Pancreas (tissue), 10 donors: ENCODE measurements at places on chromosomes 11 and 22.

DNA sequence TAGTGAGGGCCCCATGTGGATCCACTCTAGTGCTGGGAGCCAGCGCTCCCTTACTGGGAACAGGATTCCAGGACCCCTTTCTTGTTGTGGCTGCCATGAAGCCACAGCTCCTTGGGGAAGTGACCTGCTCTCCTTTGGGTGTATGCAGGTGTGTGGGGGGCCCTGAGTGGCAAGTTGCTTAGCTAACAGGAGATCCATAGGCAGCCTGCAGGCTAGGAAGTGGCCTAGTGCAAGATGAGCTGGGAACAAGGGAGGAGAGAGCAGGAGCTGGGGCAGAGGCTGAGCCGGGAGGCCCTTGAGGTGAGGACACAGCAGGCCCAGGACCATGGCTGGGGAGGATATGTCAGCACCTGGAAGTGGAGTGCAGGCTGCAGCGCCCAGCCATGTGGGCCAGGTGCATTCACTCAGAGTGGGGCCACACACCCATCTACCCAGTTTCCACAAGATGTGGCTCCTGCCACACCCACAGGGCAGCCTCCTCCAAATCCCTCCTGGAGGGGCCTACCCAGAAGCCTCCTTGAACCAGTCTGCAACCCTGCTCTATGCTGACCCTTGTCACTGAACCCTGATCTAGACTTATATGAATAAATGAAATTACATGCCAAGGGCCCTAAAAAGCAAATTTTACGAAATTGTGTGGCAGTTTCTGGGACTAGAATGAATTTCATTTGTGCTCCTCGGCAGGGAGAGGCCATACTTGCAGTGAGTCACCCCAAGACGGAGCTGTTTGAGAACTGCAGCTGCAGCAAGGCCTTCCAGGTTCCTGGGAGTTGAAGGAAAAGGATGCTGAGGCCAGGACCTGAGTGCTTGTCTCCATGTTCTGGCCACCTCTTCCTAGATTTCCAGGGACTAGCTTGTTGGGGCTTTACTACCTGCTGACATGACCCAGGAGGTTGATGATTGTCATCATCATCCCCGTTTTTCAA is 3.2 kb downstream of the THAP7 start:
- H3K27ac ChIP-seq, result no peak overlapping the region
- H3K4me3 ChIP-seq, result no peak overlapping the region
- DNase-seq, result no peak
- peaks cover 13% of the 10 kb centered on the region for H3K36me3 ChIP-seq
- peaks cover 21% of the 10 kb centered on the region for H3K4me1 ChIP-seq
- H3K27me3 ChIP-seq, result no peaks in the 10 kb centered on the region

GRCh38 chr11:120819437-120820365 is 204.2 kb upstream of the TBCEL start:
- H3K27ac ChIP-seq, result no peak overlapping the region
- DNase-seq, result no peak
- no peaks in the 10 kb centered on the region for H3K4me1 ChIP-seq

DNA sequence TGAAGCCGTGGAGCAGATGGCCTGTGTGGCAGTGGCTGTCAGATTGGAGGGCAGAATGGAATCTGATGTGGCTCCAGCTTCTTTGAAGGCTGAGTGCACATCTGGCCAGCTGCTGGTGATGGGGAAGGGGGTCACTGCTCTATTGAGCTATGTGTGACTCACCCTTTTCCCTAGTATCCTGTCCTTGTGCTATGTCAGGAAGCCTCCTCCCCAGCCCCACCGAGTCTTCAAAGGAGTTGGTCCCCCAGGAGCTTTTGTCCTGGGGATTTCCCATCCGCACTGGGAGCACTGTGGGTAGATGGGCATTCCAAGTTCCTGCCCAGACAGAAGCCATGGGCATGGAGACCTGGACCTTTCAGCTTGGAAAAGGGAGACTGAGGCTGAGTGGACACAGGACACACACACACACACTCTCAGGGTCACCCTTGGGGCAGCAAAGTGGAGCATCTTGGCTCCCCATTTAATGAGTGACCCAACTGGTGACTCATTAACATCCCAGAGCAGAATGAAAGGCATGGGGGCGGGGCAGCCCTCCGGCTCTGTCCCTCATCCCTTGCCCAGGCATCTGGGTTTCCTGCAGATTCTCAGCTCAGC is 3.3 kb downstream of the SERPINH1 start:
- H3K27me3 ChIP-seq, result no peaks in the 10 kb centered on the region
- no peak overlapping the region for H3K4me3 ChIP-seq
- DNase-seq, result no peak

GRCh38 chr22:24419475-24419850 is 7.9 kb upstream of the ADORA2A start:
- no peak for DNase-seq
- H3K4me3 ChIP-seq, result no peak overlapping the region
- H3K27me3 ChIP-seq, result no peaks in the 10 kb centered on the region
- no peaks in the 10 kb centered on the region for H3K4me1 ChIP-seq
- H3K36me3 ChIP-seq, result peaks cover 6% of the 10 kb centered on the region
- no peak overlapping the region for H3K27ac ChIP-seq

- H3K4me3 ChIP-seq, result no peak overlapping the region
- no peaks in the 10 kb centered on the region for H3K4me1 ChIP-seq
- H3K27me3 ChIP-seq, result no peaks in the 10 kb centered on the region
- no peaks in the 10 kb centered on the region for H3K36me3 ChIP-seq
- DNase-seq, result no peak
These were observed 10.1 kb upstream of the GAB2 start for GRCh38 chr11:78427615-78428265.

DNA sequence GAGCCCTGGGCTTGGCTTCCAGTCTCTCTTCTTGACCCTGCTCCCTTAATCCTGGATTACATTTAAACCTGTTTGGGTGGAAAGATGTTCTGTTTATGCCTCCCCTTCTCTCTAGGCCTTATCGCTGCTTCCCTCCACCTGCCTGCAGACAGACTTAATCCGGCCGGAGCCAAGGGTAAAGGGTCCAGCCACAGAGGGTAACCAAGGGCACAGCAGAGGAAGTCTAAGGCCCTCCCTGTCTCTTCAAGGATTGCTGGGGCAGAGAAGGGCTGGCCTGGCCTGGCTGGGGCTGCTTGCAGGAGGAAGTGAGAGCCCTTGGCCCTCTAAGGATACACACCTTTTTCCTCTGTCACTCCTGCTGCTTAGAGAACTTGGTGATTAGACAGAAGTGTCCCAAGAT is 2.1 kb downstream of the GAL3ST3 start:
- H3K27ac ChIP-seq, result peak overlapping the region; percentile 5
- no peak for DNase-seq
- H3K4me3 ChIP-seq, result no peak overlapping the region
- H3K27me3 ChIP-seq, result no peaks in the 10 kb centered on the region
- peaks cover 5% of the 10 kb centered on the region for H3K4me1 ChIP-seq
- no peaks in the 10 kb centered on the region for H3K36me3 ChIP-seq

GRCh38 chr11:528166-528814 is 7.1 kb downstream of the HRAS start:
- no peaks in the 10 kb centered on the region for H3K4me1 ChIP-seq
- no peaks in the 10 kb centered on the region for H3K27me3 ChIP-seq

DNA sequence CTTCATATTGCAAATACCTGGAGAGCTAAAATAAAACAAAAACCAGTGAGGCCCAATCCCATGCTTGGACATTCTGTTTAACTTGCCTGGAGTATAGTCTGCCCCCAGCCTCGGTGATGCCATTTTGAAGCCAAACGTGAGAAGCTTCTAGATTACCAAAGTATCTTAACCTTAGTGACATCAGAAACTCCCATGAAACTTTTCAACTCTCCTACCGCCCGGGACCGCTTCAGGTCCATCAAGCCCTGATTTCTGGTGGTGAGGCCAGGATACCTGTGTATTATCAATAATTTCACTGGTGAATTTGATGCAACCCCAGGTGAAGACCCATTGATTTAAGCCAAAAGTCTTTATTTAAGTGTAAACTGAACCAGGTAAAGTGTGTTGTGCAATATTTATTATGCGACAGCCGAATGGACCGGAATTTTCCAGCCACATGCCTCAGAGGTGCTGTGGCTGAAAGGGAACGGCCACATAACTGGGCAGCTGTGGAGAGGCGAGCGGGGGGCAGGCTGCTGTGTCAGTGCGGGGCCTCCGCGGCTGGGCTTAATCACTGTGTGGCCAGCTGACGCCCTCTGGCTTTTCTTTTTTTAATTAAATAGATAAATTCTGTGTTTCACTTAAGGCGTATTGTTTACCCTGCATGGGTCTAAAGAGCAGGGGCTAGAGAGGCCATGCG is 385.5 kb upstream of the B3GAT1 start:
- no peaks in the 10 kb centered on the region for H3K36me3 ChIP-seq
- H3K27ac ChIP-seq, result no peak overlapping the region
- no peak for DNase-seq
- no peaks in the 10 kb centered on the region for H3K27me3 ChIP-seq

- no peaks in the 10 kb centered on the region for H3K27me3 ChIP-seq
- H3K36me3 ChIP-seq, result no peaks in the 10 kb centered on the region
- no peak overlapping the region for H3K27ac ChIP-seq
- DNase-seq, result peak; percentile 54
These were observed 3.8 kb upstream of the ADORA2A start for GRCh38 chr22:24423519-24424000.

- no peaks in the 10 kb centered on the region for H3K27me3 ChIP-seq
- no peaks in the 10 kb centered on the region for H3K4me1 ChIP-seq
- peaks cover 49% of the 10 kb centered on the region for H3K36me3 ChIP-seq
- no peak overlapping the region for H3K27ac ChIP-seq
- no peak overlapping the region for H3K4me3 ChIP-seq
- no peak for DNase-seq
These were observed 19.1 kb downstream of the TAB1 start for GRCh38 chr22:39418696-39419095.

DNA sequence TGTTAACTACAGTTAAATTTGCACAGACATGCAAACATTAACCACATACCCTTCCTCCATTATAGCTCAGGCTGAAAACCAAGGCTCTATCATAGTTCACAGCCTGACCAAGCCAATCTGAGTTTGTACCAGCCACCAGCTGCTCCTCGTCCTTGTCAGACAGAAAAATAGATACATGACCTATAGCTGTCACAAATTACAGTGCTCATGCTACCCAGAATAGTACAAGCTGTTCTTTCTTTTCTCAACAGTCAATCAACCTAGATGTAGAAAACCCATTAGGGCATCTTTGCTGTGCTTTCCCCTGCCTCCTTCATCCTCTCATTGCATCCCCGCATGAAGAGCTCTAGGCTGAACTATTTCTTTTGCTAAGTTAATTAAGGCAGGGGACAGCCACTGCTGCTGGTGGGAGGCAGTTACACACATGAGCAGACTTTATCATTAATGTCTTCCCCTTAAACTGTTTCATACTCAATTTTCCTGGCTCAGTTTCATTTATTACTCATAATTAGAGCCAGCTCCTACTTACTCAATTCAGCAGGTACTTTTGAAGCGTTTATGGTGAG is 148.3 kb downstream of the TRPC6 start:
- no peak for DNase-seq
- no peaks in the 10 kb centered on the region for H3K36me3 ChIP-seq
- H3K4me3 ChIP-seq, result no peak overlapping the region
- no peak overlapping the region for H3K27ac ChIP-seq

GRCh38 chr11:100625041-100625440 is 62.0 kb upstream of the ARHGAP42 start:
- H3K27ac ChIP-seq, result no peak overlapping the region
- H3K4me1 ChIP-seq, result no peaks in the 10 kb centered on the region
- no peak for DNase-seq
- H3K36me3 ChIP-seq, result no peaks in the 10 kb centered on the region

DNA sequence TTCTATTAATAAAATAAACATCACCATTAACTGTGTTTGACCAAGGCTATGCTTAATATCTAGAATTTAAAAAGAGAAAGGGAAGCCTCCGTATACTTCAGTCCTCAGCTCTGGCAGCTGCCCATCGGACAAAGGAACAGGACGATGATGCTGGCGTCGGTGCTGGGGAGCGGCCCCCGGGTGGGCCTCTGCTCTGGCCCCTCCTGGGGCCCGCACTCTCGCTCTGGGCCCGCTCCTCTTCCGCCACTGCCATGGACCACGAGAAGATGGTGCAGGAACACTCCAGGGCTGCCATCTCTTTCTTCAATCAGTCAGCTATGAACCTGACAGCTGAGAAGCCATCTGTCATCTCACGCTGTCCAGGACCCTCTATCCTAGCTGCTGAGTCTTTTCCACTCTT is 25.3 kb downstream of the PDHX start:
- no peak overlapping the region for H3K4me3 ChIP-seq

DNA sequence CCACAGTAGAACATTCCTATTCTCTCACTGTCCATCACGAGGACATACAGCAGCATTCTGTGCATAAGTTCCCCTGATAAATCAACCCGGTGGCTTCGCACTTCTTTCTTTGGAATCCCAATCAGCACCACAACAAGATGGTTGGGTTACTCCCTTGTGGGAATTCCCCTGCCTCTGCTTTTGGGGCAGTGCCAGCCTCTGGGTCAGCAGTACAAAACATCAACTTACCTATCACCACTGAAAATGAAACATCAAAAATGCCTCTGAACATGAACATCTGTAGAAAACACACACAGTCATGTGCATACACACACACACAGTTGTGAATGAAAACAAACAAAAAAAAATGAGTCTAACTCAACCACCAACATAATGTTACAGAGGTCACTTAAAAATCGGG is 79.3 kb downstream of the KCNA4 start:
- H3K4me1 ChIP-seq, result no peaks in the 10 kb centered on the region
- H3K4me3 ChIP-seq, result no peak overlapping the region
- no peak overlapping the region for H3K27ac ChIP-seq

- no peaks in the 10 kb centered on the region for H3K36me3 ChIP-seq
- no peaks in the 10 kb centered on the region for H3K4me1 ChIP-seq
- no peak for DNase-seq
- H3K27me3 ChIP-seq, result no peaks in the 10 kb centered on the region
These were observed 3.4 kb downstream of the SCGB1D4 start for GRCh38 chr11:62295504-62295903.

DNA sequence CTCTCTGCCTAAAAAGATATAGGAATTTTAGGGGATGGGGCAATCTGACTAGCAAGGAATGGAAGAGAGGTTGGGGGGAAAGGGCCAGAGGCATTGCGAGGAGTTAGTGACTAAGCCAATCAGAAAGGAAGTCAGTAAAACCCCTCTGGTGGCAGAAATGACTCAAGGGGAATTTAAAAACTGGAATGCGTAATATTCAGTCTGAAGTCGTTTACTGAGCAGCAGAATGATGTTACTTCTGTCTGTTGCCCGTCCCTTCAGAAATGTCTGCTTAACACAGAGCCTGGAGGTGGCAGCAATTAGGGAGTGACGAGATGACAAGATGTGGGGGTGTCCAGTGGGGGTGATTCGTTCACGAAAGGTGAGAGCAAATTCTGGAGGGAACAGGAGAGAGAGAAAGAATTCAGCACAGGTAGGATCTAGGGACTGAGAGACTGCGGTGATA is 107.7 kb upstream of the CLMP start:
- H3K27me3 ChIP-seq, result no peaks in the 10 kb centered on the region
- H3K4me3 ChIP-seq, result no peak overlapping the region

GRCh38 chr22:24559471-24559870 is 3.7 kb downstream of the SNRPD3 start:
- no peak for DNase-seq
- H3K27me3 ChIP-seq, result no peaks in the 10 kb centered on the region
- H3K36me3 ChIP-seq, result peaks cover 5% of the 10 kb centered on the region

DNA sequence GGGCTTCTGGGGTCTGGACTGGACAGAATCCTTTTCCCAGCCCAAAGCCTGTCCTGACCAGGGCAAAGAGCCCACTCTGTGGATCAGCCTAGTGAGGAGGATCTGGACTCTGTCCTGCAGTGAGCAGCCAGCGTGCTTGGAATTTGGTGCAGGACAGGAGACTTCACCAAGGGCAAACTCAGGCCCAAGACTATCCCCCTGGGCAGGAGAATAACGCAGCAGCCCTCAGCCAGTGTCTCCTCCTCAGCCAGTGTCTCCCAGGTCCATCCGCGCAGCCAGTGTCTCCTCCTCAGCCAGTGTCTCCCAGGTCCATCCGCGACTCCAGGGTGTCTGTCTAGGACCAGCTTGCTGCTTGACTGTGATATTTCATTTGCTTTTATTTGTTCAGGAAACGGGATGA is 1334.0 kb downstream of the TBC1D22A start:
- H3K4me1 ChIP-seq, result no peaks in the 10 kb centered on the region
- H3K4me3 ChIP-seq, result no peak overlapping the region
- H3K36me3 ChIP-seq, result no peaks in the 10 kb centered on the region
- H3K27ac ChIP-seq, result no peak overlapping the region
